ENCODE measurements at places on chromosomes 6 and 20.

- DNase-seq = no peak
Observed at GRCh38 chr6:170074907-170075306, 216.0 kb downstream of the DLL1 start.

DNA sequence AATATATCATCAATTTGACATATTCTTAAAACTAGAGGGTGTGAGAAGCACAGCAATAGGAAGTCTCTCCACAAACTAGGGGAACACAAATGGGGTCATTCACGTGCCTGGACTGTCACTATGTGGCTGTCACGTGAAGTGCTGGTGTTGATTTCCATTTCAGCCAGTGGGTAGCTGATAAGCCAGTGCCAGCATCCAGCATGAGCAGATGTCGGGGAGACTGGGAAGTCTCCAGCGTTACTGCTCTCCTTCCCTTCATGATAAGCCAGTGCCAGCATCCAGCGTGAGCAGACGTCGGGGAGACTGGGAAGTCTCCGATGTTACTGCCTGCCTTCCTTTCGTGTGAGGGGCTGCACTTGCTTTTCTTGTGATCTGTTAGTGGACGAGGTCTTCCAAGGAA is 5.6 kb upstream of the SLC17A9 start:
- no peak for DNase-seq

DNA sequence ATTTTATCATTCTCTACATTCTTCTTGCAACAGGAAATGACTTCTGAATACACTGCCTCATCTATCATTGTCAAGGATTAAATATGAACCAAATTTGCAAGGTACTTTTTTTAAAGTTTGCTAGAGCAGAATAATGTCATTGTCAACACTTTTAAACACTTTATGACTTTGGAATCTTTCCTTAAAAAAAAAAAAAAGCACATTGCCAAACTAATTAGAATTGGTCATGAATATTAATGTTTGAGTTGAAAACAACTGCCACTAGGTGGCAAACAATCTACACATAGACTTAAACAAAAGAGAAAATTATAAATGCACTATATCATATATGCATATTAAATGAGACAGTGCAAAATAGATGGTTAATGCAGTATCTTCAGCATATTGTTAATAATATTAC is 32.5 kb upstream of the TMEM244 start:
- DNase-seq = no peak

- DNase-seq = no peak
Observed at GRCh38 chr6:6803180-6803977, 214.9 kb downstream of the LY86 start.

- peak; percentile 71 for DNase-seq
Observed at GRCh38 chr20:50762435-50763220, 31.2 kb downstream of the PARD6B start.

DNA sequence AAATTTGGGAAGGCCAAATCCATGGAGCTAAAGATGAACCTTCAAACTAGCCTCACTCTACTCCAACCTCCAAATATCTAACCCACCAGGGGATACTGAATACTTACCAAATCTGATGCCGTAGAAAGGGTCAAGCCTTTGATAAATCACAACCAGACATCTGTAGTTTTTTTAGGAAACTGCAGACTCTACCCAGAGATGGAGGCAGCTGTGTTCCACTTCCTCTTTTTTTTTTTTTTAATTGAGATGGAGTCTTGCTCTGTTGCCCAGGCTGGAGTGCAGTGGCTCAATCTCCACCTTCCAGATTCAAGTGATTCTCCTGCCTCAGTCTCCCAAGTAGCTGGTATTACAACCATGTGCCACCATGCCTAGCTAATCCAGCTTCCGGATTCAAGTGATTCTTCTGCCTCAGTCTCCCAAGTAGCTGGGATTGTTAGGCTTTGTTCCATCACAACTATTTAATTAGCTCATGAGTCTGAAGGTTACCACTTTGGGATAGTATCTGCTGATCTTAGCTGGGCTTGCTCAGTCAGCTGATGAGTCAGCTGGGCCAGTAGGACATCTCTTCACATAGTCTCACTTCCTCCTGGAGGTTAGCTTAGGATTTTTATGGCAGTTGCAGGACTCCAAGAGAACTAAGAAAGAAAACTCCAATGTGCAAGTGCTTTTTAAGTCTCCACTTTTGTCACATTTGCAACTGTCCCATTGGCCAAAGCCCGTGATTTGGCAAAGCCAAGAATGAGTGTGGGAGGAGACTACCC is 13.3 kb downstream of the FRK start:
- DNase-seq = no peak

- no peak for DNase-seq
Observed at GRCh38 chr20:38581013-38581412, at the start of gene ADIG. Gene ADIG, plus strand, starts transcription at chr20:38581197. Its CDS starts 54 bp downstream, at chr20:38581251.

- no peak for DNase-seq
Observed at GRCh38 chr6:51387907-51388306, 569.2 kb downstream of the TFAP2B start.

DNA sequence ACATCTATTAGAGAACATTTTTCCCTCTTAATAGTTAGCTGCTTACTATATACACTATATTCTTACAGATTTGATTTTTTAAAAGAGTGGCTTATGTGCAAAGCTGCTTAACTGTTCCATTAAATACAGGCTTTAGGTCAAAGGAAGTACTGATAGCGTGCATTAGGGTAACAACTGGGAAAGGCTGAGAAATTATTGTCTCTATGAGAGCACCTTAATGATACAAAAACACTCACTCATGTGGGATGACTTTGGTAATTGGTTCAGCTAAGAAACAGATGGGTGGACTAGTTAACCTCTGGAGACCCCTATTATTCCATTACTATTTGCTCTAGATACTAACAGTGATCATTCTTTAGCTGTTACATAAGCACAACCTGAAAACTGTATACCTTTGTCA is 4.0 kb downstream of the DCDC2 start:
- DNase-seq = no peak

DNA sequence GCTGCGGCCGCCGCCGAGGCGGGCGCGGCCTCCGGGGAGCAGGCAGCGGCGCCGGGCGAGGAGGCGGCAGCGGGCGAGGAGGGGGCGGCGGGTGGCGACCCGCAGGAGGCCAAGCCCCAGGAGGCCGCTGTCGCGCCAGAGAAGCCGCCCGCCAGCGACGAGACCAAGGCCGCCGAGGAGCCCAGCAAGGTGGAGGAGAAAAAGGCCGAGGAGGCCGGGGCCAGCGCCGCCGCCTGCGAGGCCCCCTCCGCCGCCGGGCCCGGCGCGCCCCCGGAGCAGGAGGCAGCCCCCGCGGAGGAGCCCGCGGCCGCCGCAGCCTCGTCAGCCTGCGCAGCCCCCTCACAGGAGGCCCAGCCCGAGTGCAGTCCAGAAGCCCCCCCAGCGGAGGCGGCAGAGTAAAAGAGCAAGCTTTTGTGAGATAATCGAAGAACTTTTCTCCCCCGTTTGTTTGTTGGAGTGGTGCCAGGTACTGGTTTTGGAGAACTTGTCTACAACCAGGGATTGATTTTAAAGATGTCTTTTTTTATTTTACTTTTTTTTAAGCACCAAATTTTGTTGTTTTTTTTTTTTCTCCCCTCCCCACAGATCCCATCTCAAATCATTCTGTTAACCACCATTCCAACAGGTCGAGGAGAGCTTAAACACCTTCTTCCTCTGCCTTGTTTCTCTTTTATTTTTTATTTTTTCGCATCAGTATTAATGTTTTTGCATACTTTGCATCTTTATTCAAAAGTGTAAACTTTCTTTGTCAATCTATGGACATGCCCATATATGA is 3.2 kb downstream of the MARCKS start:
- DNase-seq = no peak

DNA sequence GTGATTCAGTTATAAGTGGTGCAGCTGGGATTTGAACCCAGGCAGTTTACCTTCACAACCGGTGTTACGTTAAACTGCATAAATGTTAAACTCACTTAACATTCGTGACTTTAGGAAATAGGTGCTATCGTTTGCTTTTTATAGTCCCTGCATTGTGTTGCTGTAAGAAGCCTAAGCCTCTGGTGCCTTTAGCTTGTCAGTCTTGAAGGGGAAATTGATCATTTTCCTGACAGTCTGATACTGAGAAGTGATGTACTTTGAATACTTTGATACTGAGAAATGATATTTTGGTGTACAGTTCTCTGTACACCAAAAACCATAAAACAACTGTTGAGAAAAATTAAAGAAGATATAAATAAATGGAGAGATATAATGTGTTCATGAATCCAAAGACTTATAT is 52.5 kb upstream of the NEDD9 start:
- DNase-seq = no peak

DNA sequence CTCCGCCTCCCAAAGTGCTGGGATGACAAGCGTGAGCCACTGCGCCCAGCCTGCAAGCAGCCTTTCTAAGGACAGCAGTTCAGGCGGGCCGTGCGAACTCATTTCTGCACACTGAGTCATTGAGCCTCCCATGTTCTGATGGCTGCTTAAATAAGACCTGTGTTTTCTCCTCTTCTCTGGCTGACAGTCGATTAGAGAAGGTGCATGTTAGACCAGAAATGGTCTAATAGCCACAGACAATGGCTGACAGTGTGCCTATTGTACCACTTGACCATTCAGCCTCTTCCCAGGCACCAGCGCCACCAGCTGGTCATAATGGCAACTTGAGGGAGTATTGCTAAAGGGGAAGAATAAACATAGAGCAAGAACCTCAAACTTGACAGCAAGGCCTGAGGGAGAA is 6.2 kb downstream of the CST11 start:
- DNase-seq = peak; percentile 49

- no peak for DNase-seq
Observed at GRCh38 chr6:26569433-26569764, 27.4 kb upstream of the ABT1 start.

DNA sequence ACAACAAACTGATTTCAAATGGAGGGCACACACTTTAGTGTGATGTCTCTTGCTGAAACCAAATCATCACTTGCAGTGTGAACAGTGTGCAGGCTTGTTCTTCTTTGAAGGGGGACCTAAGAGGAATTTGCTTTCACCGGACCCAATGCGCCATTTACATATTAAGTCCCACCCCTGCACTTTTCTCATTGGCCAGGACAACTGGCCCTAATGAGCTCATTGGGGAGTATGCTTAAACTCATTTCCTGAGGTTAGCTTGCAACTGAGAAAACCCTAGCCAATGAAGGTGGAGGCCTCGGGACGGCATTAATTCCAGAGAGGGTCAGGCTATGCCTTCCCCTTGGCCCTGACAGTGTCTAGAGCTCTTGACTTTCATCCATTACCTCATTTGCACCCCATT is 58.7 kb downstream of the VEGFA start:
- DNase-seq = no peak

DNA sequence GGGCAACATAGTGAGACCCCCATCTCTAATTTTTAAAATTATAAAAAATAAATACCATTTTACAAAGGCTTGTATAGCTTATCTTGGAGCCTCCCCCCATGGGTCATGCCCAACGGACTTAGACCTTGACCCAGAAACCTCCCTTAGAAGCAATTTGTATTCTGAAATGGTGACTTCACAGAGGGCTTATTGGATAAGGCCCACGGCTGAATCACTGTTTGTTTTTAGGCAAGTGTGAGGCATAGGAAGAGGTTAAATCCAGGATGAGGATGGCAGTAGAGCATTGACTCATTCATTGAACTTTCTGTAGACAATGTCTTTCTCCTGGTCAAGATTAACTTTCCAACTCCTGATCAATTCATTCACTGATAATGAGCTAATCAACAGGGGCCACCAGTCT is 6.2 kb upstream of the SNAI1 start:
- no peak for DNase-seq

DNA sequence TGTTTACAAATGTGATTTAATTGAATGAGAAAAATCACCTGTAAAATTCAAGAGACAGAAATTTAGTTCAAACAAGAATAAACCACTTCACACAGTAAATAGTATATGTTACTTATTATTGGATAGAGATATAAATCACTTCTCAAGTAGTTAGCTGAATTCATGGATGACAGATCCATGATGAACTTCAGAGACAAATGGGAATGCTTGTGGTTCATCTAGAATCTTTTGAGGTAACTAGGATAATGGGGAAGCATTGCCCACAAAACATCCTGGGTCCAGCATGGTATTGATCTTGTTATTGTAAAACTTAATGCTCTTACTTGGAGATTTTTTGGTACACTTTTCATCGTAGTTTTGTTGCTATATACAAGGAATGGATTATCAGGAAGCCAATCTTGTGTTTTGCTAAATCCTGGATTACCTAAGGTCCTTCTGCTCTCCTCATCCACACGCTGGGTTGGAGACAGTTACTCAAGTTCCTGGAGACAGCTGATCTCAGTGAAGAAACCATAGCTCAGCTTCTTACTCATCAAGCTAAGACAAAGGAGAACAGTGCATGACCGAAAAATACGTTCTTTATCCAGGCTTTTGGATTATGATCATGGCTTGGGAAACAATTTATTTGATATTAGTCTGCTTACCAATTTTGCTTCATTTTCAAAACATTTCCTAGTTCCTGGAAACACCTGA is 142.5 kb upstream of the PREP start:
- no peak for DNase-seq

DNA sequence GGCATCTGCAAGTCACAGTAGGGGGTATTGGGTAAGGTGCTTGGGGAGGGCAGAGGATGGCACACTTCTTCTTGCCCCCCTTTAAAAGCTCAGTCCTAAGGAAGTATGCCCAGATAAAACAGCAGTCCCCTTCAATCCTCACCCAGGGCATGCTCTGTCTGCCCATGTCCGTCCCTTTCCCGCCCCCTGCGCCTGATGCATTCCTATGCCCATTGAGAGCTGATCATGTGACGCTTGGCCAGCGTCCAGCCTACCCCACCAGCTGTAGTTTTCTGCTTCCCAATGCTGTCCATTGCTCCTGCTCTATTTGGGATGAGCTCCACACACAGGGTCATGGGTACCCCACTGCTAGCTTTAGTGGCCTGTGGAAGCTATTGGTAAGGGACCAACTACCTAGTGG is 8.3 kb downstream of the SIGLEC1 start:
- no peak for DNase-seq

DNA sequence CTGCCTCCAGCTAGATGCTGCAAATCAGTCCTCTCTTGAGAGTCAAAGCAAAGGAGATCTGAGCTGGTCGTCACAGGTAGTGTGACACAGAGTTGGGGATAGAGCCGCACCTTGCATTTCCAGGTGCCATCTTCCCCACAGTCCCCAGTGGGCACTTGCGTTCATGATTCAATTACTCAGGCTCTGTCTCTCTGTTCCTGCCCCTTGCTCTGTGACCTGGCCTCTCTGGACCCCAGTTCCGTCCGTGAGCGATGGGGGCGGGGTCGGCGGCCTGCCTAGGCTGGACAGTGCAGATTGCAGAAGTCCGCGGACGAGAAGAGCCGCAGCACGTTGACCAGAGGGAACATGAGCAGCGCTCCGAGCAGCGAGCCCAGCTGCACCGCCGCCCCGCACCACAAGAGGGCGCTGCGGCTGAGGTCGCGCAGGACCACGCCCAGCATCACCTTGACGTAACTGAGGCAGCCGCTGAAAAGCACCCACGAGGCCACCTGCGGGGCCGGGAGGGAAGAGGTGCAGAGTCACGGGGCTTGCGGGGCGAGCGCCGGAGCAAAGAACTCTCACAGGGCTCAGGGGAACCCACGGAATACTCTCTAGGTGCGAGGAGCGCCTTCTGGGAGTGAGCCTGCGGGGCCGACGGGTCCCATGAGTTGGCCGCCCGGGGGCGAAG is 7.4 kb downstream of the SLC52A3 start:
- DNase-seq = no peak

- no peak for DNase-seq
Observed at GRCh38 chr6:168678588-168678987, 237.6 kb downstream of the SMOC2 start.

GRCh38 chr6:63793465-63794137 is 158.0 kb downstream of the PHF3 start:
- no peak for DNase-seq

- DNase-seq = peak; percentile 44
Observed at GRCh38 chr20:37990571-37991151, 42.6 kb downstream of the TTI1 start.

Measured in H4 (cell line).